ENCODE measurements at places on chromosomes 3 and 15. TPM values are rescaled to one million over a fixed set of nuclear protein-coding genes. Genes with fewer than 3 reads are reported as not detected.

GRCh38 chr3:15331606-15332404, 581 bp downstream of the SH3BP5 start:
- H3K36me3 ChIP-seq, result no peaks in the 10 kb centered on the region
- DNase-seq, result no peak
- peak overlapping the region; percentile 95 for H3K27ac ChIP-seq
- H3K27me3 ChIP-seq, result no peaks in the 10 kb centered on the region
- peak overlapping the region; percentile 79 for H3K4me3 ChIP-seq

DNA sequence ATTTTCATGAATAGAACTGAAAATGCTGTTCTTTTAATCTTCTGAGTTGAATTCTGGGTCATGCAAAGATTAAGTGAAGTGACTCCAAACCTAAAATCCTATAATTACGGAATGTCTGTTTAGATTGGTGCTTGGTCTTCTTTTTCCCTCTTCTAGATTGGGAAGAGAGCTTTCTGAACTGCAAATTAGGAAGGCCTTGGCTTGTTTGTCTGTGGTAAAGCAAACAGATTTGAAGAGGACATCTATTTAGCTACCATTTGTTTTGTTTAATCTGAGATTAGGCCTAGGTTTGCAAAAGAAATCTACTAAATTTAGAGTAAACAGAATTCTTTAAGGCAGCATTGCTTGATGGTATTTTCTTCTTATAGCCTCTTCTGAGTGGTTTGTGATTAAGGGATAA, 23.5 kb downstream of the PAQR9 start:
- H3K27me3 ChIP-seq, result no peaks in the 10 kb centered on the region
- H3K27ac ChIP-seq, result no peak overlapping the region
- no peak for DNase-seq

GRCh38 chr3:9649791-9650521, 651 bp downstream of the MTMR14 start:
- peaks cover 35% of the 10 kb centered on the region for H3K36me3 ChIP-seq
- H3K4me3 ChIP-seq, result peak overlapping the region; percentile 97
- no peaks in the 10 kb centered on the region for H3K27me3 ChIP-seq
- DNase-seq, result no peak

DNA sequence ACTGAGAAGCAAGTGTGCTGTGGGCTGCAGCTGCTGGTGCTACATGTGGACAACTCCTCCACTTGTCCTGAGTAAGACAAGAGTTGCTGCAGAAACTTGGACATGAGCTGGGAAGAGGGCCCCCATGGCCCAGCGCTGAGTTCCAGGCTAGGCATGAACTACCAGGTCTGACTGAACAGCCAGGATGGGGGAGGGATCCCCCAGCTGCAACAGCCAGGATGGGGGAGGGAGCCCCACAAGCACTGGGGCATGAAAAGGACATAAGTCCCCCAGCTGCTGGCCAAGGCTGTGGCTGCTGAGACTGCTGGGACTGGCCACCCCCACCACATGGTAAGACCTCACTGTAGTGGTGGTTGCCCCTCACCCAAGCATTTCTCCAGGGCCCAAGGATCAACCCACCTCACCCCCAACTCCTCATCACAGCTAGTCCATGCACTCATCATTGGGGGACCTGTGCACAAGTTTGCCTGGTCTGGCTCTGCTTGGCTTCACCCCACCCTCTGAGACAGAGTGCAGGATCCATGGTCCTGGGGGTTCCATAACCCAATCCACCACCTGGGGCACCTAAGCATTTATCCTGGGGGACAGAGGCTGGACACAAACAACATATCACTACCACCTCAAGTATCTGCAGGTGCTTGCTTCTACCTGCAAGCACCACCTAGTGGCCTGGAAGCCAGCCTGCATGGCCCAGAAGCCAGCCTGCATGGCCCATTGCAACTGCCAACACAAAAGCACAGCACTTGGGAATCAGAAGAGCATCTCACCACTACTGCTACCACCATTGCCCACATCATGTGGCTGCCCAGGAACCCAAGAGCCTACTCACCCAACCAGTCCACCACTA, 84.5 kb upstream of the STT3B start:
- H3K4me3 ChIP-seq, result no peak overlapping the region
- H3K27me3 ChIP-seq, result no peaks in the 10 kb centered on the region
- no peak for DNase-seq

The USP13 gene
- total RNA-seq, result 11.5 TPM

The SLC22A14 gene
- 0.49 TPM for total RNA-seq

The EHHADH gene
- 8.1 TPM for total RNA-seq
